ENCODE measurements at places on chromosomes 7 and 10. TPM values are rescaled to one million over a fixed set of nuclear protein-coding genes. Genes with fewer than 3 reads are reported as not detected.

GRCh38 chr10:64086083-64086767, 565.0 kb downstream of the REEP3 start:
- no peak for DNase-seq

CTAGE4 gene
- 0.10 TPM for polyA plus RNA-seq

- DNase-seq: no peak
Measured at GRCh38 chr10:87615856-87616255, 43.8 kb upstream of the PAPSS2 start.

DNA sequence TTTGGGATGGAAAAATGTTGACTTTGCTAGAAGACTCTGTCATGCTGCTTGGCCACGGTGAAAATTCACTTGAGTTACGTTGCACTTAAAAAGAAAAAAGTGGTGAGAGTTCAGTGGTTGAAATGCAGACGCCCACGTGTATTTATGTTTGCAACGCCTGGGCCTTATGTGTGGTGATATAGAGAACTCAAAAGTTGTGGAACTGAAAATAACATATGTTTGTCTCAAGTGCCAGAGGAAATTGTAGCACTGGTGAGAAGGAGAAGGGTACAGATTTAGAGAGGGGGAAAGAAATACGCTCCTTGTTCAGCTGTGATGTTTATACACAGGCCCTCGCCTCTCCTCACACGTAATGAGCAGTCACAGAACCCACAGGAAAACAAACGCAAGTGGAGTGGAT, 73.6 kb downstream of the EMX2 start:
- DNase-seq: no peak

DNA sequence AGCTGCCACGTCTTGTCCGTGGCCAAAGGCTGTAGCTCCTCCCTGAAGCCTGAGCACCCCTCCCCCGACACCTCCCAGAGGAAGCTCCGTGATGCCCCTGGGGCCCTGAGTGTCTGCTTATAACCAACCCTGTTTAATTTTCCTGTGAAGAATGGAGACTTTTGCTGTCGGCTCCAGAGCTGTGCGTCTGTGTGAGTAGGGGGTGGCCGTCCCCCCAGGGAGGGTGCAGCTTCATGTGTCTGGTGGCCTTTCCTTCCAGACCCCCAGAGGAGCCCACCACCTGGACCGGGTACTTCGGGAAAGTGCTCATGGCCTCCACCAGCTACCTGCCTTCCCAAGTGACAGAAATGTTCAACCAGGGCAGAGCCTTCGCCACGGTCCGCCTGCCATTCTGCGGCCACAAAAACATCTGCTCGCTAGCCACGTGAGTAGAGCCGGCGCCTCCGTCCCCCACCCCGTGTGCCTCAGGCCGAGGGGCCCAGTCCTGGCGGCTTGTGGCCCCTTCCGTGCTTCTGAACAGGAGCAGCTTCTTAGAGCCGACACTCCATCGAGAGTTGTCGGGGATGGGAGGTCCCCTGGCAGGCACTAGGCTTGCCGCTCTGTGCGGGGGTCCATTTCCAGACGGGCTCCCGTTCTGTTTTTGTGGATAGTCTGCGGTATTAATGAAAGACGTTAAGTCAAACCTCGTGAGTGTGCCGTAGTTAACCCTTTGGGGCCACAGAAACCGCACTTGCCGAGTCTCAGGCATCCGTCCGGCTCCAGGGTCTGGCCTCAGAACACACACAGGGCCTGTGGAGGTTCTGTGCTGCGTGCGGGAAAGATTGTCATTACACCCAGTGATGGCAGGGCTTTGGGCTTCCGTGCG, 37.1 kb downstream of the WIPI2 start:
- no peak for DNase-seq

- no peak for DNase-seq
Measured at GRCh38 chr7:73888959-73889358, 28.0 kb downstream of the TMEM270 start.

DNA sequence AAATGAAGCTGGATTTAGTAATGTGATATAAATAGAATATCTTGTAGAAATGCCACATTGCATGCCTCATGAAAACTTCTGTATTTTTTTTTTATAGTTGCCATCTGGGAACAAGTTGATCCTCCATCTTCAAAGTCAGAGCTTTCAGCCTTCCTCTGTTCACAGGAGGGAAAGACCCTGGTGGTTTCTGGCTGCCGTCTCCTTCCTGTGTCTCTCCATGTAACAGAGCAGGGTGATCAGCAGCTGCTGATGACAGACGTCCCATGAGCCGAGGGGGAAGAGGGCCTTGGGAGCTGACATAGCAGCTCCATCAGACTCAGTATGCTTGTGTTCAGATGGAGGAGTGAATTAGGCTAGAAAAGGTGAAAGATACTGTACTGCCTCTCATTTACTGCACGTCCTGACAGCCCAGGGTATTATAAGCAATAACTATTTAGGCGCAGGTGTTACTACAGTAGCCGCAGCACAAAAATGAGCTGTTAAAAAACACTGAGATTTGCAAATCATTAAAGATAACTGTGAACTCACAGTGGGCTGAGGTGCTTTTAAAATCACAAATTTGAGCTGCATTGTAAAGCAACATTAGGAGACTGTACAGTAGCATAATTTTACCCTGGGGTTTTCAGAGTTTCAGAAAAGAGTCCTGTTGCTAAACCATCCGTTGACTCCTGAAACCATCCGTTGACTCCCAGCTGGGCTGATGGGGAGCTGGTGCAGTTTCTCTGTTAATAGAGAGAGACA, 103.3 kb downstream of the CFAP58 start:
- no peak for DNase-seq

GRCh38 chr10:60534761-60535389, 145.2 kb upstream of the ANK3 start:
- no peak for DNase-seq

All from foreskin keratinocyte (primary cell).